ENCODE measurements at places on chromosomes 7 and 10. TPM values are rescaled to one million over a fixed set of nuclear protein-coding genes. Genes with fewer than 3 reads are reported as not detected.

The MGAM2 gene
- 0.18 TPM for total RNA-seq

The ADARB2 gene
- total RNA-seq = 0.25 TPM

The PNLIPRP1 gene
- total RNA-seq = not detected

The LRRD1 gene
- total RNA-seq = 0.52 TPM

The PDE6C gene
- total RNA-seq = 0.41 TPM

The C10orf105 gene
- total RNA-seq = 0.43 TPM

The SORBS1 gene
- total RNA-seq = 36.4 TPM

The PRLHR gene
- not detected for total RNA-seq

The CC2D2B gene
- 1.3 TPM for total RNA-seq
